Fibroblast of the aortic adventitia (primary cell): ENCODE measurements at places on chromosomes 13 and 19.

DNA sequence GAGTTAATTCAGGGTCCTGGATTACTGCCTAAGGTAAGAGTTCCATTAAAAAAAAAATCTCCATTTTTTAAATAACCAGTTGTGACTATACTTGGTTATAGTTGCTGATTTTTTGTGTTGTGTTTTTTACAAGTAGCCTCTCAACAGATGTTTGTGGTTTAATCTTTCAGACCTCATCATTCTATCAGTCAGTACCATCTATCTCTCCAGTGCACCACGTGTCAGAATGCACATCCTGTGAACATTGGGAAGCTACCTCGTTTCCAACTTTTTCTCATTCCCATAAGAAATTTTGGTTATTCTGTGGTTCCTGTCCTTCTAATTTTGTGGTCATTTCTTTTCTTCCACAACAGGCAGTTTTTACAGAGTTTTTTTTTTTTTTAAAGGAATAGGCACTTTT lies 39.2 kb downstream of the WDFY2 start:
- no peak for DNase-seq

GRCh38 chr13:20526664-20527063 lies 1.0 kb upstream of the CRYL1 start:
- peak; percentile 32 for DNase-seq

DNA sequence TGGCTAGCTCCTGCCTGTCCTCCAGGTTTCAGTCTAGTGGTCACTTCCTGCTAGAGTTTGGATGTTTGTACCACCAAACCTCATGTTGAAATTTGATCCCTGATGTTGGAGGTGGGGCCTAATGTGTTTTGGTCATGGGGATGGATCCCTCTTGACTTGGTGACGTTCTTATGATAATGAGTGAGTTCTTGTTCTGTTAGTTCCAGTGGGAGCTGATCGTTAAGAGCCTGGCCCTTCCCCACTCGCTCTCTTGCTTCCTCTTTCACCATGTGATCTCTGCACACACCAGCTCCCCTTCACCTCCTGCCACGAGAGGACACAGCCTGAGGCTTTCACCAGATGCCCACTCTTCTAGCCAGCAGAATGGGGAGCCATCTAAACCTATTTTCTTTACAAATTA lies 86.8 kb upstream of the SCEL start:
- no peak for DNase-seq

- no peak for DNase-seq
Observed at GRCh38 chr13:59879281-59879680, 284.4 kb downstream of the DIAPH3 start.

DNA sequence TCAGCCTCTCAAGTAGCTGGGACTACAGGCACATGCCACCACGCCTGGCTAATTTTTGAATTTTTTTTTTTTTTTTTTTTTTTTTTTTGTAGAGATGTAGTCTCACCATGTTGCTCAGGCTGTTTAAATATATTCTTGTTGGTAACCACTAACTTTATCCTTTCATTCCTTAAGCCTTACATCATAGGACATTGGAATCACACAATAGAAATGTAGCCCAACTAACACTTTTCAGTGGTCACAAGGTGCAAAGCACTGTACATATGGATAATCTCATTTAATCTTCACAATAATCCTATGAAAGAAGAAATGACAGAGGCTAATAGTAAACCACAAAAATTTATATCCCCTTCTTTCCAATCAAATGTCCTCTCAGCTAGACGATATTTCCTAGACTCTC lies 417.8 kb upstream of the DACH1 start:
- no peak for DNase-seq

- peak; percentile 1 for DNase-seq
Observed at GRCh38 chr13:86974995-86975328, 696.2 kb upstream of the SLITRK5 start.

DNA sequence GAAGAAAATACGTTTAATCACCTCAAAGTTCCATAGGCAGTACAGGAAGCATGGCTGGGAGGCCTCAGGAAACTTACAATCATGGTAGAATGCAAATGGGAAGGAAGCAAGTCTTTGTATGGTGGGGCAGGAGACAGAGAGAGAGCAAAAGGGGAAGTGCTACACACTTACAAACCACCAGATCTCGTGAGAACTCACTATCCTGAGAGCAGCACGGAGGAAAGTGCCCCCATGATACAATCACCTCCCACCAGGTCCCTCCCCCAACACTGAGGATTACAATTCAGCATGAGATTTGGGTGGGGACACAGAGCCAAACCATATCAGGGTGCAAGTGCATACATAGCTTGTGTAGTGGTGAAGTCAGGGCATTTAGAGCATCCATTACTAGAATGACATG lies 92.3 kb upstream of the ANKRD10 start:
- no peak for DNase-seq

DNA sequence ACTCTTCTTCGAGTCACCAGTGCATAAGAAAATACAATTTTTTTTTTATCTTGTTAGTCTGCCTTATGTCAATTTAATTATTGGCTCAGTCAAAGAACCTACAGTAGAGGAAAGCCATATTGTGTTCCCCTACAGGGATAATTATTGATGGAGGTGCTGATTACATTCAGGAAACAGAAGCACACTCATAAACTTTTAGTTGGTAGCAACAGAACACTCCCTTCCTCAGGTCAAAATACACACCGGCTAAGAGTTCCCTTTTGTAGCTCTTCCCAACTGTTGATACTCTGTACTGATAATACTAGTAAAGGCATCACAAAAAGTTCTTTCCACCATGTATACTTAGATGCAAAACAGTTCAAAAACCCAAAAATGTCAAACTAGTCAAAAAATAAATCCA lies 18.4 kb downstream of the FOXO1 start:
- no peak for DNase-seq

DNA sequence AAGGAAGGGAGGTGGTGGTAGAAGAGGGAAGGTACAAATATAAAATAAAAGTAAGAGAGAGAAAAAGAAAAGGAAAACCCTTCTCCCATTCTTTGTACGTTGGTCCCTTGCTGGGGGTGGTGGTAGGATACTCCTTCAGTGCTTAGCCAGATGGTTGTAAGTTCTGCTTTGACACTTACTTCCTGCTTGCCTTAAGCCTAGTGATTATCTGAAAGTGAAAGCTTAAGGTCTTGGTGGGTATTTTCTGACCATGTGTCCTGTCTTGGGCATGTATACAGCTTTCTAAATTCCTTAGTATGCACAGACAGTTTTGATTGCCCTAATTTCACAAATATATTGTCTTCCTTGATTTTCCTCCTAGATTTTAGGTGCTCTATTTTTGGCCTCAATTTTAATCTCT lies 314.8 kb downstream of the PCDH17 start:
- no peak for DNase-seq

GRCh38 chr13:112145551-112146360 lies 78.8 kb downstream of the SOX1 start:
- DNase-seq = no peak
